ENCODE measurements at places on chromosomes 3 and 15.

DNA sequence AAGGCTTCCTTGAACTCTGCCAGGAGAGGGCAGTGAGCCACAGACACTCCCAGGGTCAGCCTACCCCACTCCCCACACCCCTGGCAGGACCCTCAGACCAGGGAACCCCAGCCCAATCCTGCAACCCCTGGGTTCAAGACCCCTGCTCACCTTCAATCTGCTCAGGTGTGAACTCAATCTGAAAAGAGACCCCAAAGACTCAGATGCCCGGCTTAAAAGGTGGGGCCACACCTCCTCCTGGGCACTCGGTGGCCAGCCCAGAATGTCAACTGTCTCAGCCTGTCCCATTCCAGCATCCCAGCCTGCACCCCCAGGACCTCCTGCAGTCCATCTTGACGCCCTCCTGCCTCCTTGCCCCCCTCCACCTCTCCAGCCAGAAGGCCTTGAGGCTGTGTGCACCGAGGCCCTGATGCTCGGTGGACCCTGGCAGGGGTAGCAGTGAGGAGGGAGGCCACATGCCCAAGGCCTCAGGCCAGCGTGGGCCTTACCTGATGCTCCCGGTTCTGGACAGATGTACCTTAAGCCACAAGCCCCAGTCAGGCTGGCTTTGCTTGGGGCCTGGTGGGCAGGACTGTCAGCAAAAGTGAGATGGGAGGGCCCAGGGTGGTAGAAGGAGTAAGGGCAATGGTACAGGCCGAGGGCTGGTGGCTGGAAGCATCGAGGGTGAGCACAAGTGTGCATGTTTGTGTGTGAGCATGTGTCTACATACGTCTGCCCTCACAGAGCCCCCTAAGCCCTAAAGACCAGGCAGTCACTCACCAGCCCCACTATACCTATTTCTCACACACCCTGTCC lies 2.2 kb downstream of the MYL3 start:
- no peak for DNase-seq

DNA sequence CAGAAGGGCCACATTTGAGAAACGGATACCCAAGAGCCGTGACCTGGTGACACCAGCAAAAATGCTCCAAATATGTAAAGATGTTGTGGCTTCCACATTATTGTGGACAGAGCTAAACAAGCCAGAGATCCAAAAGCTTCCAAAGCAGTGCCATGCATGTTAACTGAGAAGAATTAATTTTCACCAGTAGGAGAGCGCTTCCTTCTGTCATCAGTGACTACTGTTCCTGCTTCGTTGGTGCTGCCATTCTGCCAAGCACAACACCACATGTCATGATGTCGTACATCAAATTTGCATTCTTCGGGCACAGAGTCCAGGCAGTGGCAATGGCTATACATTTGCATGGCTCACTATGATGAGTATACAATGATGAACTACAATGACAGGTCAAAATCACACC lies 19.1 kb upstream of the CHST2 start:
- no peak for DNase-seq

GRCh38 chr15:80849308-80849707 lies 70.1 kb downstream of the CEMIP start:
- no peak for DNase-seq

DNA sequence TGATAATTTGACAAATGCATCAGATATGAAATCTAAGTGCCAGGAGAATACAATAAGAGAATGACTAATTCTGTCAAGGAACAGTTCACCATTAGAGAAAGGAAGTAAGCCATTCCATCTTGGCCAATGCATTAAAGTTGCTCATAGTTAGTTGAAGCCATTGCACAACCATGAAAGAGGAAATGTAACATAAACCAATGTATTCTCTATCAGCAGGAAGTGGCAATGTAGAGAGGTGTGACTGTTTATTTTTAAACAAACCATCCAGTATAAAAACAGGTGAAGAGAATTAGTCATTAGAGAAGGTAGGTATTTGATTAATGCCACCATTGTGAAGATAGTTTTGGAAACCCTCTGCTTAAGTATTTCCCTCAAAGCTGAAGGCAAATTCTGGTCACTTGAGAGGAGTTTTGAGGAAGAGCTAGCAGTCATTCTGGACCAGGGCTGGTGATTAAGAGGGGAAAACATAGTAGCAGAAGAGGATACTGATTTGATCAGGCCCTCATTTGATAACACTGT lies 10.7 kb upstream of the ANXA2 start:
- no peak for DNase-seq

DNA sequence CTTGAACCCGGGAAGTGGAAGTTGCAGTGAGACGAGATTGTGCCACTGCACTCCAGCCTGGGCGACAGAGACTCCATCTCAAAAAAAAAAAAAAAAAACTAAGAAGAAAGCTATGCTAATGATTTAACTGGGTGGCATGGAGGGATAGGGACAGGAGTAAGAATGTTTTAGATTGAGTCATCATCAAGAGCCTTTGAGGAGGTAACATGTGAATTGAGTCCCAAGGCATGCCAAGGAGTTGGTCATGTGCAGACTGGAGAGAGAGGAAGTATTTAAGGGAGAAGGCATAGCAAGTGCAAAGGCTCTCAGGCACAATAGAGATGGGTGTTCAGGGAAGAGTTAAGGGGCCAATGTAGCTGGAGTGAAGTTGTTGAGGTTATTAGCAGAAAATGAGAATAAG lies 9.1 kb downstream of the BNC1 start:
- DNase-seq, result no peak

DNA sequence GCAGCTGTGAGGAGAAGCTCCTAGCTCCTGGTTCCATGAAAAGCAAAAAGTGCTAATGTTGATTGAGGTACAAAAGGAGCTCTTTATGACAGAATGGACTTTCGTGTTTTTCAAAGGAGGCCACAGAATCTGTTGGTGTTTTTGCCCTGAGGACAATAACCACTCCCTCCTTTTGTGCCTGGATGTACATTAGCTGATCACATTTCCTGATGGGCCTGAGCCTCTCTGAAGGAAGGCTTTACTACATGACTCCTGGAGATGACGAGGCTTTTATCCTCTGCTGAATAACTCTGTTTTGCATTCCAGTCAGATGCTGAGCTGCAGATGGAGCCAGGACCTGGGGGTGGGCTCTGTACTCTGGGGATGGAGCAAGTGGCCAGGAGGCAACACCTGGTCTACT lies 301.9 kb downstream of the CACNA2D3 start:
- DNase-seq, result no peak

- DNase-seq, result peak; percentile 50
These were observed 99.3 kb downstream of the BDH1 start for GRCh38 chr3:197456261-197457091.

- DNase-seq, result no peak
These were observed 155.3 kb downstream of the TBL1XR1 start for GRCh38 chr3:177041730-177042551.

DNA sequence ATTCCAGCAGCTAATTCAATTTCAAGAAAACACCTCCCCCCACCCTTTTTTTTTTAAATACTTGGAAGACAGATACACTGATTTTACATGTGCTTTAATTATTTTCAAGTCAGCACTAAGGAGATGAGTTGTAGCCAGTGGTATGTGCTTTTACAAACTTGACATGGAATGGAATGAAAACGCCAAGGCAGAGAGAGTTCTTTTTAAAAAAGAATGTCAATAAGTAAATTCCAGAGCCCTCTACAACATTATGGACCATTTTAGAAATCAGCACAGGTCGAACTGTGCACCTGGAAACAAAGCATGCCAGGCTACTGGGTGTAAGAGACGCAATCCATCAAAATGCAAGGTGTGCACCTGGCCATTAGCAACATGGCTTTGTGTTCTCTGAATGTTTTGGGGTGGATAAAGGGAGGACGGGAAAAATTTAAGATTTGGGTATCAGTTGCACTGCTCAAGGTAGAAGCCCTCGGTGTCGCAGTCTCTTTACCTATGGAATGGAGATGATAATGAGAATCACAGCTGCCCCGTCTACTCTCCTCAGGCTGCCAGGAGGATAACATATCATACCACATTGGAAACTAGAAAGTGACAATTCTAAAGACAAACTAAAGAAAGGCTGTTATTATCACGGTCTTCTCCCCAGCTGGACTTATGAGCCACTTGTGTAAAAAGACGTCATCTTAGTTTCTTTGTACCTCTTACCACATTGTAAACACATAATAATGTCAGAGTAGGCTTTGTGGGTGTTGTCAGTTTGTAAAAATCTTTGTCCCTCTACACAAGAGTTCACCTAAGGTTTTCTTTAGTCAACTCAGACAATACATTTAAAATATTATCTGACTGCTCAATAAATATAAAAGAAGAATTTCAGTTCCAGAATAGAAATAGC lies 107.4 kb upstream of the PRICKLE2 start:
- no peak for DNase-seq

DNA sequence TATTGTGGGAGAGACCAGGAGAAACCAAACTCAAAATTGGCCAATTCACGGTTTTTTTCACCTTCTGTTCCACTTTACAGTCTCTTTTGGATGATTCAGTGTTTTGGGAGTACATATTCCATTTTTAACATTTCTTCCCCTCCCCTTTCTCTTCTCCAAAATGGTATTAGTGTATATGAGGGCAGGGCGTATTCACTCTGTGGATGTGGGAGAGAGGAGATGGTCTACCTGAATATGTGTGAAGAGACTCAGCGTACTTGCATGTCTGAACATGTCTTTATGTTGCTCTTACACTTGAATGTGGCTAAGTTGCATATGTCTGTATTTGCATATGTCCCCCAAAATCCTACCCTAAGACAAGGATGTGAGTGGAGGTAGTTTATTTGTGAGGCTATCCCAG lies 291.0 kb upstream of the PPP2R3A start:
- no peak for DNase-seq

DNA sequence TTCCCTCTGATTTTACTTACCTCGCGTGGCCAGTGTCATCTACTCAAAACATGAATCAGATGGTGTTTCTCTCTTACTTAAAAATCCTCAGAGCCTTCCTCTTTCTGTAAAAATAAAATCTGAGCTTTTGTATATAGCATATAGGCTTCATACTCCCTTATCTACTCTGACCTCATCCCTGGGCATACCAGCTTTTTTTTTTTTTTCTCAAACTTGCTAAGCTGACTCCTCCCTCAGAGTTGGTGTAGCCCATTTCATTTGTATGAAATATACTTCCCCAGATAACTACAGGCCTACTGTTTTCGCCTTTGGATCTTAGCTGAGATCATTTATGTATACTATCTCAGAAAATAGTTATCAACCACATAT lies 648.9 kb upstream of the ALCAM start:
- no peak for DNase-seq

DNA sequence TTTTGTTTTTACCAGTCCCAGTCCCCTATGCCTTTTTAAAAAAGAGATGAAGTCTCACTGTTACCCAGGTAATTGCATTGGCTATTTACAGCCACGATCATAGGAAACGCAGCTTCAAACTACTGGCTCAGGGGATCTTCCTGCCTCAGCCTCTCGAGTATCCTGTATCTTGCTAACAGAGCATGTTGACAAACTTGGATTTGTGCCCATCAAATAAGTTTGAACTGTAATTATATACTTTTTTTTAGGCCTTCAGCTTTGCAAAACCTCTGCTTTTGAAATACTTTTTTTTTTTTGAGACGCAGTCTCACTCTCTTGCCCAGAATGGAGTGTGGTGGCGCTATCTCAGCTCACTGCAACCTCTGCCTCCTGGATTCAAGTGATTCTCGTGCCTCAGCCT lies 3.0 kb upstream of the EDEM1 start:
- DNase-seq, result no peak

DNA sequence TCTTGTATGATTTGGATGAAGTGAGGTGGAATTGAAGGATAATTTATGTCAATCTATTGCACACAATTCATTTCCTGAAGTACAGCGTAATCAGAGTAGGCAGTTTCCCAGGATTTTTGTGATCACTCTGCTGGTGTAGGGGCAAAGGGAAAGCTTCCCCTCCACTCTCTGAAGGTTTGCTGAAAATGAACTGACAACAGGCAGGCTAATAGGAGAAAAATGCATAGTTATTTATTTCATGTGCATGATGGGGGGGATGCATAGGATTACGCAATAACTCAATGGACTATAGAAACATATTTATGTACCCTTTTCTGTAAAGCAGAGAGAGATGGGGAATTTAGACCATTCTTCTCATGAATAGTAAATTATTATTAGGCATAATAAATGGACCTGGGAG lies 872.9 kb downstream of the NAALADL2 start:
- no peak for DNase-seq

DNA sequence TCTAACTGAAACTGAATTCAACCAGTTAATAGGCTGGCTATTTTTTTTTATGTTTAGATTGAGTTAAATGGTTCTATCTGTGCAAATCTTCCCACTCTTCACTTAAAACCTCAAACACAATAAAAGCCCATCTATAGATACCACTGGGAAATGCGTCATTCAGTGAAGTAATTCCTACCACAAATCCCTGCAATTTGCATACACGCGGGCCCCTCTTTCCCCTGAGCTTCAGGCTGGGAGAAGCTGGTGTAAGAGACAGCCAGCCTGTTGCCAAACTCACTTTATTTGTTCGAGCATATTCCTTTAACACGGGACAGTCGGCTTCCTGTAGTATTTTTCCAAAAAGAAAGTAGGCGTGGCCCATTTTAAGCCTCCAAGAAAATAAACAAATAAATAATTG lies 26.0 kb upstream of the MCTP2 start:
- no peak for DNase-seq

GRCh38 chr3:194404365-194405140 lies 5.5 kb upstream of the GP5 start:
- no peak for DNase-seq

DNA sequence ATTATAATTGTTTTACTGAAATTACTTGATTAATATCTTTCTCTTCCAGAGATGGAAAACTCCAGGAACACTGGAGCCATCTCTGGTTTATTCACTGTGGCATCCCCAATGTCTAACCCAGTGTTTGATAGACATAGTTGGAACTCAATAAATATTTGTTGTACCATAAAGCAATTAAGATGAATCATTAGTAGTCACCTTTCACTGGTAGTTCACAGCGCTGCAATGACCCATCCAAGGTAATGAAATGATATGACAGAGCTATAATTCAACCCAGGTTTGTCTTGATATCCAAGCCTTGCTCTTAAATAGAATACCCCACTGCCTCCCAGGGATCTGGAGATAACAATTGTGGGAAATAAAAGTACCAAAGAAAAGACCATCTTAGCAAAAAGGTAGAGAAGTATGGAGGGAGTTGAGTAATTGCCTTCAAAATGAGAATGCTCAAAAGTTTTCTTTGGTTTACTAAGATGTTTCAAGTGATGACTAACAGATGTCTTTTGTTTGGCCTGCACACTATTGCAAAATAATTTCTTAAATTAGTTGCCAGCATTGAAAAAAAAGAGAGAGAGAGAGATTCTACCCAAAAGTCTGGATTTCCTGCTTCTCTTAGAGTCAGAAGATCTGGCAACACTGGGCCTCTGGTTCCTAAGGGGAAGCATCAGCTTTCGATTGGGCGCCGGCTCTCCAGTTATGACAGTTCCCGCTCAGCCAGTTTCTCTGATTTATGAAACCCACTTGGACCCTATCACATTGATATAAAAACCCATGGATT lies 348.5 kb downstream of the ERC2 start:
- no peak for DNase-seq

DNA sequence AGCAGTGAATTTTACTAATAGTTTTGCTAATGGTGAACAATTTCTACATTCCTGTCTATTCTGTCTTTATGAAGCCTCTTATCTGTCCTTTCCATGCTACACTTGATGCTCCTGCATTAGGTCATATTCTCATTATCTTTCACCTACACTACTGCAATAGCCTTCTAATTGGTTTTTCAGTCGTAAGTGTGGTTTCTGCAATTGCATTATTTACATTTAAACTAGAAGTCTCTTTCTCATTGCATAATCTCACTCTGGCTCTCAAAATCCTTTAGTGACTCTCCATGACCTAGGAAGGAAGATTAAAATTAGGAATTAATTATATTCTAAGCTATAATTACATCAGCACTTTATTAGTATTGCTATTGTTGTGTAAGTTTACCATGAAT lies 686.5 kb downstream of the IGSF11 start:
- DNase-seq, result no peak

- no peak for DNase-seq
These were observed 326.1 kb downstream of the ZNF621 start for GRCh38 chr3:40850861-40851260.
